Activated T-cell treated with anti-CD3 and anti-CD28 coated beads for 24 hours (primary cell): ENCODE measurements at places on chromosomes 7 and 10.

GRCh38 chr7:128959296-128959695 lies 21.6 kb downstream of the IRF5 start:
- no peak for DNase-seq

DNA sequence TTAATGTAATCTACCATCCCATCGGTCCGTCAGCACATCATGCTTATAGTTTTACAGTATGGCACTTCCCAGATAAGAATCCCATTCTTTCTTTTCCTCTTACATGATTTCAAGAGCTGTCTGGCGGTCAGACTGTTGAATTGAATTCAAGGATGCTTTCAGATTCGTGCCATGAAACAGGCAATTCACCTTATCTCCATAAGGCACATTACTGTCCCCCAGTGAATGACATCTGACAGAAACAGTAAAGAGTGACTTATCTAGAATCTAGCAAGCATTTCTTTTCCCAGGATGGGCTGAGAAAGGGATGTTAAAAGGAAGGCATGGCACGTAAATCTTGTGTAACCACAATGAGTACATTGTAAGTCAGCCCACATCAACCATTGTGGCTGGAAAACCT lies 61.1 kb upstream of the SEM1 start:
- no peak for DNase-seq

- DNase-seq, result no peak
These were observed 259.7 kb downstream of the AHR start for GRCh38 chr7:17558135-17558534.

DNA sequence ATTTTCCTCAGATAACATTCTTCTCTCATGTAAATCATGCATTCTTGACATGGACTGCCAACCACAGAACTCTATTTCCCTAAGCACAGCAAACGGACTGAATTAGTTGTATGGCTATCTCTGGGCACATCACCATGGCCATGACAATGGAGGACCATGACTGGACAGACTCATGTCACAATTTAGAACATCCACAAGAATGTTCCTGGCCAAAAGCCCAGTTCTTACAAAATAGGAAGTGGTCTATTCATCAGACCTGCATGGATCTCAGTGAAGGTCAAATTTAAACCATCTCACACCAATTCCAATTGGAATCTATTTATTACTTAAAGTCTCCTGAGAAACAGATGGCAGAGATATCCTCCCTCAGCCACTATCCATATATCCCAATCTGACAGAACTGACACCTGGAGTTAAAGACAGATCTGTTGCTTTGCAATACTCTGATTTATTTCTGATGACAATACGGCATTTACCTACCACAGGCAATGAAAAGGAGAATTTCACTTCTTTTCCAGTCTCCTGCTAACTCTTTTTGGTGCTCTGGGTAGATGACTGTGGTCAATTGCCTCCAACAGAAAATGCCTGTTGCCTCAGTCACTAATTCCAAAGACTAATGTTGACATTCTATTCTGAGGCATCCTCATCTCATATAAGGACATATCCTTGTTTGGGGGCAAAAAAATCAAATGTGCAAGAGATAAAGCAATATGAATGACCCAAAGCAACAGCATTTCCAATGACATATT lies 254.8 kb downstream of the HTR7 start:
- no peak for DNase-seq

- no peak for DNase-seq
These were observed 47.5 kb upstream of the AGR3 start for GRCh38 chr7:16929146-16929762.

DNA sequence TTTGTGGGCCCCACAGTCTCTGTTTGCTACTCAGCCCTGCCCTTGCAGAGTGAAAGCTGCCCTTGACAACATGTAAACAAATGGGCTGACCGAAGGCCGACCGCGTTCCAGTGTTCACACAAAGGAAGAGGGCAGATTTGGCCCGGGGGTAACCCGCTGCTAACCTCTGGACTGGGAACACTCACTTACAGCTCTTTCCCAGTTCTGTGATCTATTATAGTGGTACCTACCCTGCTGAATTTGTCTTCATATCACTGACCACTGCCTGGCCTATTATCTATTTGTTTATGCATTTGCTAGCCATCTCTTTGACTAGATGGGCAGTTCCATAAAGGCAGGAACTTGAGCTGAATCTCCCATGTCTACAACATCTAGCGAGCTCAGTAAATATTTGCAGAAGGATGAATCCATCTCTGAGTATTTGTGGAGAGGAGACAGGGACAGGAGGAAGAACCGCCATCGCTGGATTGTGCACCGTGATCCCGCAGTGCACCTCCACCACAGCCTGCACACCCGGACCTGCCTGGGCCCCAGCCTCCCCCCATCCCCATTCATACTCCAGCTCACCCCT lies 15.2 kb downstream of the SLC29A3 start:
- DNase-seq, result no peak

- no peak for DNase-seq
These were observed 9.4 kb downstream of the TMEM106B start for GRCh38 chr7:12220389-12221046.

GRCh38 chr10:113986316-113986715 lies 57.4 kb upstream of the ADRB1 start:
- no peak for DNase-seq

DNA sequence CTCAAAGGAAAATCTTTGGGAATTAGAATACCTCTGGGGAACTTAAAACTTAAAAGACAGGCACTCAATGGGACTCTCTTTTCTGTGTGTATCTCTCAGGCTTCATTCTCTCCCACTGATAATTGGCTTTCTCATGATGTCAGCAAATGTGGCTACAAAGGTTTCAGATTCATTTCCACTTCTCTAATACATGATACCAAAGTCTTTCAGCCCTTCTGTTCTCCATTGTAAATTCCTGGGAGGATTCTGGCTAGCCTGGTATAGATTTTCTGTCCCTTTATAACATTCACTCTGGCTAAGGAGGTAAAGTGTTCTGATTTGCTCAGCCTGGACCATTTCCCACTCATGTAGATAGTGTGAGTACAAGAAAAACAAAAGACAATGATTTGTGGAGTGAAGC lies 606.2 kb downstream of the PCDH15 start:
- DNase-seq, result no peak

DNA sequence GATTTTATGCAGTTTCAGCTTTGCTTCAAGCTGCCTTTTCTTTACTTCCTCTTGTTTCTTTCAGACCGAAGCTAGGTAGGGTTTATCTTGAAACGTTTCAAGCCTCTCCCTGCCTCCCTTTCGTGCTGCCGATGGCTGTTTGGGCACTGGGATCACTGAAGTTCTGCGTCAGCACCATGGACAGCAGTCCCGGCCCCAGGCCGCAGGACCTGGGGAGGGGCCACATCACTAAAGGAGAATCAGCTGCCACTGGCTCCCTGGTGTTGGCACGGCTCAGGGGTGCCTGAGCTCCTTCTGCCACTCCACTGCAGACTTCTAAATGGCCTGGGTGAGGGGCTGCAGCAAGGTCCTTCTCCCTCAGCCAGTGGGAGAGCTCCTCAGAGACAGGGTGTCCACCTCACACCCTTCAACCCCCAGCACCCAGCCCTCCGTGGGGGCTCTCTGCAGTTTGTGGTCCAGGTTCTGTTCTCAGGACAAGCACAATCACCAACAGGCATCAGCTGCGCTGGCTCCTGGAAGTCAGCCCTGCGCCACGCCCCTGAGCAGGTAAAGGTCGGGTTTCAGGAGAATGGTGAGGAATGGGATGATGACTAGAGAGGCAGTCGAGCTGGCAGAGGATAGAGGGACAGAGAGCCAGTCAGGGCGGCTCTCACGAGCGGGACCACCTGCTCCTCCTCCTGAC lies 387.2 kb downstream of the TCERG1L start:
- DNase-seq, result no peak

- DNase-seq, result no peak
These were observed 127.3 kb upstream of the PCBD1 start for GRCh38 chr10:71015674-71016073.

- DNase-seq, result no peak
These were observed 99.6 kb upstream of the LYZL1 start for GRCh38 chr10:29189256-29189655.

GRCh38 chr7:116593359-116594075 lies 68.7 kb downstream of the CAV1 start:
- DNase-seq, result no peak

DNA sequence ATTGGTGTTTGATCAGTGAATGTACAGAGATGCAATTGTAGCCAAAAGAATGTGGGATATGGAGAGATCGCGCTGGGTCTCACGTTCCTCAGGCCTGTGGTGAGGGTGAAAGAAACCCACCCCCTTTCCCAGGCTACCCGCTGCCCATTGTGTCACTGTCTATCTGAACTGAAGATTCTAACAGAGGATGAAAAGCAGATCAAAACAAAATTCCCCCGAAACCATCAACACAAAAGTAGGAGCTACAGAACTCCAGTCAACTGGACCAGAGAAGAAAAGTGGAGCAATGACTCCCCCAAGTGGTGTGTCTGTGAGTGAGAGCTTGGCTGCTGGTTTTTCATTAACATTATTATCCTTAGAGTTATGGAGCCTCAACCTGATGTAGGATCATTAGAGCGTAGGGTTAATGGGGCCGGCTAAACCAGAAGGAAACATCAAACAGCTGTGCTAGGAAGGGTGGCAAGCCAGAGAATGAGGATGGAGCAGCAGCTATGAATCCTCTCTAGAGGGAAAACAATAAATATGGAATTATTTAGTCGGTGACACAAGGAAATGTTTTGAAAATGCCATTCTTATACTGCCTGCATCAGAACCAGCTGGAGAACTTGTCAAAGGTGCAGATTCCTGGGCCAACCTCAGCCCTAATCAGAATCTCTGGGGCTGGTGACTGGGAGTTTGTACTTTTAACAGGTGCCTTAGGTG lies 38.3 kb downstream of the AKR1B1 start:
- no peak for DNase-seq

- no peak for DNase-seq
These were observed 27.2 kb downstream of the IPMK start for GRCh38 chr10:58240531-58240930.

- no peak for DNase-seq
These were observed 52.5 kb upstream of the CAMK2B start for GRCh38 chr7:44377681-44378421.

- no peak for DNase-seq
These were observed 208.9 kb downstream of the DNAJB6 start for GRCh38 chr7:157545681-157546060.
